Suppressor macrophage (primary cell): ENCODE measurements at places on chromosomes 12 and 14.

GRCh38 chr12:65651060-65651459, 173.2 kb upstream of the HMGA2 start:
- no peak for DNase-seq

DNA sequence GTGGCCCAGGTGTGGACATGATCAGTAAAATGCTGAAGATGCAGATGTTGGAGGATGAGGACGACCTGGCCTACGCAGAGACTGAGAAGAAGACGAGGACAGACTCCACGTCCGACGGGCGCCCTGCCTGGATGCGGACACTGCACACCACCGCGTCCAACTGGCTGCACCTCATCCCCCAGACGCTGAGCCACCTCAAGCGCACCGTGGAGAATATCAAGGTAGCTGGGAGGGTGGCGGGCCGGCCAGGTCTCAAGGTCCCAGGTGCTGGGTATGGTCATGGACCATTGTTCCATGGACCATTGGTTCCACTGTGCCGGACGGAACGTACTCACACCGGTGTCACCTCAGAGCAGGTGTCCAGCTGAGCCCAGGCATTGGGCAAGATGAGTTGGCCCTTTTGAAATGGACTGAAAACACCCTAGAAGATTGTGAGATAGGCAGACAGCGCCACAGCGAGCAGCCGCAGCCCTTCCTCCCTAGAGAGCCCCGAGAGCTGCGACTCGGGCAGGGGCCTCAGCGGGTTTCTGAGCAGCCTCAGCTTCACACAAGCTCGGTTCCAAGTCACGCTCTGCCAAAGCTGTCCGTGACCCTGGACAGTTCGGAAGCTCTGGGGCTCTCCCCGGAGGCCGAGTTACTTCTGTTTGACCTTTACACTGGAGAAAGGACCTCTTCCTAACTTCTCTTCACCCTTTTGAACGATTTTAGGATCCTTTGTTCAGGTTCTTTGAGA, 38.9 kb downstream of the HSP90AA1 start:
- DNase-seq: no peak

DNA sequence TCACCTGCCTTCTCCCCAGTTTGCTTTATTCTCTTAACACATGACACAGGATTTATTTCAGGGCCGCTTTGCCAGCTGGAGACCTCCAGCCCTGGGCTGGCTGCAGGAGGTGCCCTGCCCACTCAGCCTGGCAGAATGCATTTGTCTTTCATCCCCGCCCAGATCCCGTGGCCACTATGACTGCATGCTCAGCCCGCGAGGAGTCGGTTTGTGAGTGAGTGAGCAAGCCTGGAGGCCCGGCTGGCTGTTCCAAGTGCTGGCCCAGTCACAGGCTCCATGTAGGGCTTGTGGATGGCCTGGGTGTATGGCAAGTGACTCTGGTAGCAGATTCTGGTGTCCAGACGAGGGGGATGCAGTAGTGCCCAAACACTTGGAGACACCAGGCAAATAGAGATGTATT, 2.1 kb downstream of the TDP1 start:
- no peak for DNase-seq

- DNase-seq: no peak
Observed at GRCh38 chr12:89247541-89247942, 104.8 kb downstream of the DUSP6 start.

- peak; percentile 51 for DNase-seq
Observed at GRCh38 chr12:89161557-89161956, 190.7 kb downstream of the DUSP6 start.

DNA sequence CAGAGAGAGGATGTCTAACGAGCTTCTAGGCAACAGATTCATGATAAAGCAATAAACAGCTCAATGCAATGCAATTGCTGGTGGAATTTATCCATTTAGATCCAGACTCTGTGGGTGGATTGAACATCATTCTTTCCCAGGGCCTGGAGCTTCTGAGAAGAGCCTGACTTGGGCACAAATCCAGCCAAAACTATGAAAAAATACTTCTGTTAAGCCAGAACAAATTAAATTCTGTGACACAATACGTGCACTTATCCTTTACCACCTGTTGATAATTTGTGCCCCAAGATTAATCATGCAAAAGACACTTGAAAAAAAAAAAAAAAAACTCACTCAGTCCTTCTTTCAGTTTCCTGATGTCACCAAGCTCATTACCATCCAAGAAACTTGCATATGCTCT, 446.0 kb upstream of the DCN start:
- no peak for DNase-seq

- DNase-seq: no peak
Observed at GRCh38 chr12:132601171-132601883, 9.1 kb downstream of the LRCOL1 start.

- DNase-seq: no peak
Observed at GRCh38 chr12:22408610-22409376, 74.3 kb upstream of the ST8SIA1 start.

GRCh38 chr14:91253795-91254323, 9.4 kb upstream of the GPR68 start:
- DNase-seq: no peak

DNA sequence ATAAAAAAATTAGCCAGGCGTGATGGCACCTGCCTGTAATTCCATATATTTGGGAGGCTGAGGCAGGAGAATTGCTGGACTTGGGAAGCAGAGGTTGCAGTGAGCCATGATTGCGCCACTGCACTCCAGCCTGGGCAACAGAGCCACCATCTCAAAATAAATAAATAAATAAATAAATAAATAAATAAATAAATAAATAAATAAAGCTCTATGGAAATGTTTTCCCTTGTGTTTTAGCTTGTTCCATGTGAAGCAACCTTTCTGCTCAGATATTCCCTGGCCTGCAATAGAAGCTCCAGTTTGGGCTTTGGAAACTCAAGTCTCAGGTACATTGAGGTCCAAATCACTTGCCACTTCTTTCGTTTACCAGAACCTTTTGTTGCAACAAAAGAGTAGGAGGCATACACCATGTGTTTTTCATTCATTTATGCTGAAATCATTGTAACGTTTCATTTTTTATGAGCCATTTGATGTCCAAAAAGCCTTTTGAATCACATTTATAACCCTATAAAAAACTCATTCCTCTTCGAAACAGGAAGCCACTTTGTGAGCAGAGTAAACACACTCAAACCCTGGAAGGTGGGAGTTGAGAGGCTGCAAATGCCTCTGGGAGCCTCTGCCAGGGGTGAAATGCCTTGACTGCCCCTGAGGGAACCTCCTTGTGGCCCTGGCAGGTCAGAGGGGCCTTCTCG, 376.6 kb upstream of the TBX3 start:
- DNase-seq: no peak

GRCh38 chr14:75803765-75804164, 142.7 kb downstream of the TTLL5 start:
- DNase-seq: no peak

- no peak for DNase-seq
Observed at GRCh38 chr14:68782091-68782981, 10.5 kb downstream of the ZFP36L1 start.

DNA sequence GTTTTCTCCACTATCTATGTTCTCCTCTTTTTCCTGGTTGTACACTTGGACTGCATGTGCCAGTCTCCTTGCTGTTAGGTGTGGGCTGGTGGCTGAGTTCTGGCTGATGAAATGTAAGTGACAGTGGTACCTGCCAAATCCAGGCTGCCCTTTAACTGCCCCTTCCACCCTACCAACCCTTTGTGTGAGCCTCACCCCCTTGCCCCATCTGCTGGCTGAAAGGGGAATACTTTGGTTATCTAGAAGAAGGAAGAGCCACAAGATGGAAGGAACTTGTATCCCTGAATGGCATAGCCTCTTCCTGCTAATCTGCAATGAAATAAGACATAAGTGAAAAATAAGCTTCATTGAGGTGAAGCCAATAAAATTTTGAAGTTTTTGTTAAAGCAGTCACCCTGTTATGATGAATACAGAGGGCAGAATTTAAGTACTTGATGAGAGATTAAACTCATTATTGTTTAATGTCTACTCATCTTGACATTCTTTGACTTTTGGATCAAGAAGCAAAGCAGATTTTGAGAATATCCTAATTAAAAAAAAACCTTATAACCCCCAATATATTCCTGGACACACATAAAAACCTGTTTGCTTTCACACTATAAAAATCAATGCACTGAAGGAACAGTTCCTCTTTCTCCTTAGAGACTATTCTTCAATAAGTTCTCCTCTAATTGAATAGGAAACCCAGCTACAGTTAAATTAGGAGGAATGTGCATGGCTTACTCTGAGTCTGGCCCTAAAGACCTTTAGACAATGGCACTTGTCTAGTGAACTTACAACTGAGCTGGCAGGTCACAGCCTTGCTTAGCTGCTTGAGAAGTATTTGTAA, 262.6 kb upstream of the BTG1 start:
- peak; percentile 56 for DNase-seq

GRCh38 chr12:10082117-10082874, 16.5 kb downstream of the CLEC1A start:
- peak; percentile 73 for DNase-seq

DNA sequence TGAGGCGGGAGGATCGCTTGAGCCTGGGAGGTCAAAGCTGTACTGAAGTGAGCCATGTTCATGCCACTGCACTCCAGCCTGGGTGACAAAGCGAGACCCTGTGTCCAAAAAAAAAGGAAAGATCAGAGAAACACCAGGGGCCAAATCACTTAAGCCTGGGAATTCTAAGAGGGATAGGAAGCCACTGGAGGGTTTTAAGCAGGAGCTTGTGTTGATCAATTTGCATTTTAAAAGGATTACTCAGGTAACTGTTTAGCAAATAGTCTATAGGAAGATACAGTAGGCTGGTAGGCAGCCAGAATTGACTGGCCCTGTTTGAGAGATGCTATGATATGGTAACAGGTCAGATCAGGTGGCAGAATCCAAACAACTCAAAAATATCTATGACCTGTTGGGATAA, 162.7 kb downstream of the SPTSSA start:
- DNase-seq: no peak

DNA sequence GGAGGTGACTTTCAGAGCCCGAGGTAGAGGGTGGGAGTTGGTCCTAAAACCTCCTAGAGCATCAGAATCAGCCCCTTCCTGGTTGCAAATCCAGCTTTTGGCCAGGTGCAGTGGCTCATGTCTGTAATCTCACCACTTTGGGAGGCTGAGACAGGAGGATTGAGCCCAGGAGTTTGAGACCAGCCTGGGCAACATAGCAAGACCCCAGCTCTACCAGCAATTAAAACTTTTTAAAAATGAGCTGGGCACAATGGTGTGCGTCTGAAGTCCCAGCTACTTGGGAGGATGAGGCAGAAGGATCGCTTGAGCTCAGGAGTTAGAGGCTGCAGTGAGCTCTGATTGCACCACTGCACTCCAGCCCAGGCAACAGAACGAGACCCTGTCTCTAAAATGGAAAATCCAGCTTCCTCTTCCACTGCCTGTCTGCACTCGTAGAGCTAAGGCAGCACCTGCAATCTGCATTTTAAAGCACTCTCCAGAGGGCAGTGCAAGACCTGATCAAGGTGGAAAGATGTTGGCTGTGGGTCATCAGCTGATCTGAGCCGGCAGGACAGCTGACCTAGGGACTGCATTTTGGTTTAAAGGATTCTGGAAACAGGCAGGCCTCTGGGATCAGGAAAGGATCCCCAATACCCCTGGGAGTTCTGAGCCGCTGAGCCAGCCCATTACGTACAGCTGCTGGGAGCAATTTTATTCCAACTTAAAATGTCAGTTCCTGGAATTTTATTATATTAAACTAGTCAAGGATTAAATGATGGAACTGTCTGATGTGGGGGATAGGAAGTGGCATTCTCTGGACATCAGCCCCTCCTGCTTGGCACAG, 1.8 kb upstream of the TESC start:
- DNase-seq: no peak

- no peak for DNase-seq
Observed at GRCh38 chr14:53550776-53551175, 397.7 kb upstream of the DDHD1 start.

DNA sequence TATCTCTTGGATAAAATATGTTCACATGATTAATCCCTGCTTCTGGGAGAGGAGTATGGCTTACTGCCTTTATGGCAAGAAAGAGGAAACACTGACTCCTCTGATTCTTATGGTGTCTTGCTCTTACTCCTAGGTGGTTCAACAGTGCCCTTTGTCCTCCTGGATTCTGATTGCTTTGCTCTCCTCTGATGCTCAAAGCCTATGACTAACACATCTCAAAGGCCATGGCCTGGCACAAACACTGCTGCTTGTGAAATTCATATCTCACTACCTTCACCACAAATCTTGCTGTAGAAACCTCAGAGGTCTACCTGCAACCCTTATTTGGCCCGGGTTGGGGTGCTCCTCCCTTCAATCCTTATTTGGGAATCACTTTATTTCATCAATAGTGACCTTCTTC, 217.2 kb downstream of the C12orf50 start:
- DNase-seq: no peak

- no peak for DNase-seq
Observed at GRCh38 chr12:70849265-70849960, 71.1 kb downstream of the PTPRR start.

GRCh38 chr12:52838609-52839435, 4.7 kb upstream of the KRT79 start:
- peak; percentile 56 for DNase-seq

- no peak for DNase-seq
Observed at GRCh38 chr14:100640471-100641273, 53.5 kb upstream of the BEGAIN start.

DNA sequence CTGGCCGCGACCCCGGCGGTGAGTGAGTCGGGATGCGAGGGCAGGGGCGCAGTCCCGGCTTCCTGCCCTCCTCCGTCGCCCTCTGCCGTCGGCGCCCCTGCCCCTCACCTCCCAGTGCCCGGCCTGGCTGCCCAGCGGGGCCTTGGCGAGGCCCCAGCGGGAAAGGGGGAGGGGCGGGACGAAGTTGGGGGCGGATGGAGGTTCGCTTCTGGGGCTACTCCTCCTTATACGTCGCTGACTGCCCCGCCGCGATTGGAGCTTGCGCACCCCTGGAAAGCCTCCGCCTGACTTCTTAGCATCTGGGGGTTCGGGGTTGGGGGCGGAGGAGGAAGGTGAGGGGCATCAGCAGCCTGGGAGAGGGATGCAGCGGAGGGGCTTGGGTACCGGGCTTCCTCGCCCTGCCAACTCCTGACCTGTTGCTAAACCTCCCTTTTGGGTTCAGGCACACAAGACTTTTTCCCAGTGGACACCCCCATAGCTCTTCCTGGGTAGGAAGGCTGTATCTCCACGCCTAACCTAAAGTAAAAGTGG, 406 bp downstream of the TMEM263 start:
- peak; percentile 71 for DNase-seq

- DNase-seq: no peak
Observed at GRCh38 chr12:10726945-10727344, 3.8 kb upstream of the YBX3 start.

DNA sequence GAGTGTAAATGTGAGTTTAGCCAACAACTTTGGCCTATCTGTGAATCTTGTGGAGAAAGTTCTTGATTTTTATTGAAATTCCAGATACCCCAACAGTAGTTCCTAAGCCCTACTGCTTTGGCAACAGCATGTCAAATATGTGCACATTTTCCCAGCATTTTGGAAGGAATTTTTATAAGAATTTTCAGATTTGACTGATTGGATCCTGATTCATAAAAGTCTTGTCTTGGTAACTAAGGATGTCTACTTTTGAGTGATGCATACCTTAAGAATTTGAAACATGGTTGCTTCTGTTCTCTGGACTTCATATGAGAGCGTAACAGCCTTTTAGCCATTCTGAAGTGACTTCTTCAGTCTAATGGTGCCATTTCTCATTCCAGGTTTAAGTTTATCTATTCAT, 106.7 kb downstream of the ANO4 start:
- no peak for DNase-seq
